Cardiac septum (tissue), 1 donor: ENCODE measurements at places on chromosomes 5 and 9. TPM values are rescaled to one million over a fixed set of nuclear protein-coding genes. Genes with fewer than 3 reads are reported as not detected.

DNA sequence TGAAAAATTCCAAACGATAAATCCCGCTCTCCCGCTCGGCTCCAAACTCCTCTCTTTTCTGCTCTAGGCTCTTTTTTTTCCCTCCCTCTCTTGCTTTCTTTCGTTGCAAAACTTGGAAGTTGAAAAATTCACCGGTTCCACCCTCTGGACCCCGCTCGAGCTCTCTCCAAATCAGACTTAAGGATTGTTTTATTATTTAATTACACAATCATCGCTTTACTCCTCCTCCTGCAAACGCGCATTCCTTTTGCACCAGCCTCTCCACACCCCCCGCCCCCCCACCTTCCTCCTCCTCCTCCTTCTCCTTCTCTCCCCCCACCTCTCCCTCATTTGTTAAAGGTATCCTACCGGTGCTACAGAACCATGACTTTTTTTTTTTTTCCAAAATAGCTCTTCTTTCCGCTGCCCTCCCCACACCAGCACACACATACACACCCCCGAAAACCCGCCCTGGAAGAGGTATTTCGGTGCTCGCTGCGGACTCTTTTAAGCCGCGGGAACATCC is 535 bp upstream of the NFIB start:
- DNase-seq: peak; percentile 83

DNA sequence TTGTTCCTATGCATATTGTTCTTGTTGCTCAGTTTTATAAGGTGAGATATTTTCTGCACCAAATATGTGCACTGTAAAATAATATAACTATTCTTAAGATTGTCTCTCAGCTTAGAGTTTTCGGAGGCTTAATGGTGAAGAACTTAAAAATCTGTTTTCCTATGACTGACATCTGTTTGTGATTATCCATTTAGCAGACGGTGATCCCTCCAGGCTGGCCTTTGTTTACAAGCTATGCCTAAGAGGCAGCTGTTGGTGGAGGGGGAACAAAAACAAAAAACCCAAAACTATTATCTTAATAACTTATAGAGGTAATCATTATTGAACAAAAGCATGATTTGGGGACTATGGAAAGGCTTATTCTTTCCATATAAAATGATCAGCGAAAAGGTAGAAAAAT is 658 bp downstream of the PDCD1LG2 start:
- DNase-seq: no peak

- no peak for DNase-seq
Measured at GRCh38 chr5:96726802-96727201, 64.6 kb downstream of the CAST start.

PCDHGA12 gene
- total RNA-seq: 10.3 TPM

PTPN3 gene
- 17.4 TPM for total RNA-seq

VCP gene
- 309 TPM for total RNA-seq

OCLN gene
- total RNA-seq: 0.51 TPM

DCTN4 gene
- 44.9 TPM for total RNA-seq

IFNA13 gene
- not detected for total RNA-seq
